ENCODE measurements at places on chromosomes 6 and 20.
A peak's percentile ranks its signal among the peaks of the same experiment; 100 is the strongest.

- no peak for DNase-seq
These were observed 587.2 kb downstream of the PRKN start for GRCh38 chr6:162140251-162140852.

GRCh38 chr6:16150098-16150497, 21.2 kb downstream of the MYLIP start:
- no peak for DNase-seq

- DNase-seq, result no peak
These were observed 9.6 kb downstream of the GATA5 start for GRCh38 chr20:62466072-62466760.

- peak; percentile 38 for DNase-seq
These were observed 50.0 kb downstream of the SYNJ2 start for GRCh38 chr6:158031381-158032353.

DNA sequence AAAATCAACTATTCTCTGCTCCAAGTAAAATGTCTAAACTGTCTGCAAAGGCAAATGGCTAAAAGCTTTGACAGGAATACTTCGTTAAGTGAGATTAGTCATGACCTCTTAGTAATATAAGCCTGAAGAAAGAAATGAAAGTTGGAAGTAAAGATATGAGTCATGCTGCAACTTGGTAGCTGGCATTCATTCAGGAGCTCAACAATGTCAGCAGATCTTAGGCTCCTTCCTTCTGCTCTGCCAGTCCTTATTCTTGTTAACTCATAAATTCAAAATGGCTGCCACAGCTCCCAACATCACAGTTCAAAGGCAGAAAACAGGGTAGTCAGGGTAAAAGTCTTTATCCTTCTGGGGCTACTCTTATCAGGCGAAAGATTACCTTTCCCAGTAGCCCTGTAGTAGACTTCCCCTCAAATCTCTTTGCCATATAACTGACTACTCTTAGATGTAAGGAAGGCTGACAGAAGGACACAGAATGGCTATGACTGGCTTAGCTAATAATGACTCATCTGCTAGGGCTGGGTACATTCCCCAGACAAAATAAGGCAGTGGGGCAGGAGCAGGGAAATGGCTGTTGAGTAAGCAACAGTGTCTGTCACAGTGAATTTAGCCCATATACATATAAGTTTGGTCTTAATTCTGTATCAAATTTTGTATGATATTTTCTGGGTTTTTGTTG, 24.4 kb upstream of the C6orf62 start:
- no peak for DNase-seq

- no peak for DNase-seq
These were observed 155.8 kb downstream of the GRM4 start for GRCh38 chr6:33990061-33990541.

- DNase-seq, result no peak
These were observed 424.2 kb upstream of the SLC35B3 start for GRCh38 chr6:8859501-8859900.

- no peak for DNase-seq
These were observed 11.9 kb downstream of the DIDO1 start for GRCh38 chr20:62914436-62914835.

GRCh38 chr6:23174781-23175361, 605.5 kb downstream of the HDGFL1 start:
- DNase-seq, result no peak

GRCh38 chr6:56146086-56146485, 101.3 kb downstream of the COL21A1 start:
- DNase-seq, result no peak

GRCh38 chr20:50409495-50409894, 100.7 kb upstream of the PTPN1 start:
- no peak for DNase-seq

DNA sequence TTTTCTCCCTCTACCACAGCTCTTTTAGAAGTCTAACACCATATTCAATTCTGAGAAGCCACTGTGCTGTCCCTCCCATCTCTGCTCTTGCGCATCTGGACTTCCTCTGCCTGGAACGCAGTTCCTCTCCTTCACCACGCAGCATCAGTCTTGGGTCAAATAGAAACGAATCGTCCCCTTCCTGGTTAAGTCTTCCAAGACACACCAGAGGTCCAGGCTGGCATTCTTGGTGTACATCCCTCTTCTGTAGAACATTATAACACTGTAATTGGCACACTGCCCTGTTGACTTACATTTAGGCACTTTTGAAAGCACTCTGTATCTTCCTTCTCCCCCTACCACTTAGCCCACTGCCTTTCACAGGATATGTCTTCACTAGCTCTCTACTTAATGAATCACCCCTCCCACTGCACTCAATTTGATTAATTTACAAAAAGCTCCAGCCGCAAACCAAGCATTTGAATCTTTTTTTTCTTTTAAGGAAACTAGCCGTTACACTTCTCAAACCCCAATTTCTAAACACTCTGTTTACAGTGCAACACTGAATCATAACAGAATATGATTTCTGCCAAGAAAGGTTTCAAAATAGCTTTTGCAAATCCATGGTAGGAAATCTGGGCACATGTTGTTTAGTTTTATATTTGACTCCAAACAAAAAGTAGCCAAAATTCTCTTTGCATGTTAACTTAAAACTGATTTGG, 140.8 kb upstream of the CARMIL1 start:
- DNase-seq, result peak; percentile 80

DNA sequence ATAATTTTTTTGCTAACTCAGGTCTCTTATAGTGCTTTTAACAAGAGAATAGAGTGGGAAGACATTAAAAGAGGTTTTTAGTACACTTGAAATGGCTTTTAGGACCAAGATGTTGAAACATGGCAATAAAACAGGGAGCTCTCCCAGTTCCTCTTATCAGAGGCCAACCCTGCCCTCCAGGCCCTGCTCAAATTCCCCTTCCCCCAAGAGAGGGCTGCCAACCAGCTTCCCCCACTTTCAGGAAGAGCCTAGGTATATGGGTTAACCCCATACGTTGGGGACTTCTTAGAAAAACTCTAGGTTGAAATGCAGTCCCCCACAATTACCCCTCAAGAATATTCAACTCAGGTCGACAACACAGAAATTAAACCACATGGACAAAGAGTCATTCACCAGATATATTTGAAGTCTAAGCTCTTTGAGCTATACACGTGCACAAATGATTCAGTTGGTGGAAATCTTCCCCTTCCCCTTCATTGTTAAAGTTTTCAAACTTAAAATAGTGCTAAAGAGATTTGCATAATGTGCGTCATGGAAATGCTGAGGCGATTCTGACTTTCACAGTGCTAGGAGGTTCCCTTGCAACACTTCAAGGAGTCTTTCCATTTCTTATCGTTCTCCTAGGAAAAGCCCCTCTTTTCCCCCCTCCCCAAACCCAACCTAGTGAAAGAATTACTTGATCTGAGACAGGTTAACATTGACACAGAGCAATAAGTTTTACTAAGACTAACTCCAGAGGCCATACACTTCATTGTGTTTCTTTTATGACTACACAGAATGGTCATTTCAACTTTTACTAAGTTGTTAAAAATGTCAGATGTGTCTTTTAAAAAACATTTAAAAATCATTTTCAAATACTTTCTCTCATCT, 49.8 kb upstream of the ENPP5 start:
- DNase-seq, result no peak

GRCh38 chr20:56400001-56400640, 7.7 kb downstream of the CSTF1 start:
- DNase-seq, result peak; percentile 80

DNA sequence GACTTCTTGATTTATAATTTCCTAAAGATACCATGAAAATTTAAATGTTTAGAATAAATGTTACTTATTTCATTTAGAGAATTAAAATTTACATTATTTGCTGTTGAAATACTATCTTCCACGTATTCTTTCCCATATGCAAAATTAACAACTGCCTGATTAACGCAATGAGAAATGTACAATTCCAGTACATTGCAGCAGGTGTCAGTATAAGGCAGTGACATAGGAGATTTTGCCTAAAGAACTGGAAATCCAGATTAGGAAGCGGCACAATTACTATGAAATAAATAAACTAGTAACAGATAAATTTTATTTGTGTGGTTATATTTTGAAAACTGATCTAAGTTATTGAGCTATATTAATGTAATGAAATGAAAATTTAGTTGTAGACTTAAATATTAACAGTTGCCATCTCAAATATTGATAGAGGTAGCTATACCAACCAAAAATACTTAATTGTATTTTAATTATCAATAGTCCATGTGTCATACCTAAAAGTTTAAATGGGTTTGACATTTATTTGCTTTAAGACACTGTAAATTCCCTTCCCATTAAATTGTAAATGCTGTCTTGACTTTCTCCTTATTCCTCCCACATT, 300.2 kb downstream of the UTRN start:
- peak; percentile 37 for DNase-seq

GRCh38 chr20:37355252-37356180, 9.6 kb downstream of the SRC start:
- no peak for DNase-seq

GRCh38 chr6:15504581-15505350, 158.1 kb downstream of the DTNBP1 start:
- no peak for DNase-seq

GRCh38 chr6:56346958-56347357, 99.6 kb upstream of the COL21A1 start:
- DNase-seq, result no peak

GRCh38 chr6:3484946-3485345, 28.1 kb upstream of the SLC22A23 start:
- no peak for DNase-seq

- no peak for DNase-seq
These were observed 967 bp downstream of the SMPDL3A start for GRCh38 chr6:122790028-122790422.

DNA sequence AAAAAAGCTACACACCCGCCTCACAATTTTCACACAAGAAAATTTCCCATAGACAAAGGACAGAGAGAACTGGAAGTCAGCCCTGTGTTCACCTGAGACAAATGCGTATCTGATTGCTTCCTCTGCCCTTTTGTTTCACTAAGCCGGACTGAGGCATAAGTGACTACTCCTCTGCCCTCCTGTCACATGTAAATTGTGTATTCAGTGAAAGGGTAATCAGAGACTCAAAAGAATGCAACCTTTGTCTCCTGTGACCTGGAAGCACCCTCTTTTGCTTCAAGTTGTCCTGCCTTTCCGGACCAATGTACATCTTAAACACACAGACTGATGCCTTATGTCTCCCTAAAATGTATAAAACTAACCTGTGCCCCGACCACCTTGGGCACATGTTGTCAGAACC, 483.8 kb upstream of the EYS start:
- DNase-seq, result no peak

DNA sequence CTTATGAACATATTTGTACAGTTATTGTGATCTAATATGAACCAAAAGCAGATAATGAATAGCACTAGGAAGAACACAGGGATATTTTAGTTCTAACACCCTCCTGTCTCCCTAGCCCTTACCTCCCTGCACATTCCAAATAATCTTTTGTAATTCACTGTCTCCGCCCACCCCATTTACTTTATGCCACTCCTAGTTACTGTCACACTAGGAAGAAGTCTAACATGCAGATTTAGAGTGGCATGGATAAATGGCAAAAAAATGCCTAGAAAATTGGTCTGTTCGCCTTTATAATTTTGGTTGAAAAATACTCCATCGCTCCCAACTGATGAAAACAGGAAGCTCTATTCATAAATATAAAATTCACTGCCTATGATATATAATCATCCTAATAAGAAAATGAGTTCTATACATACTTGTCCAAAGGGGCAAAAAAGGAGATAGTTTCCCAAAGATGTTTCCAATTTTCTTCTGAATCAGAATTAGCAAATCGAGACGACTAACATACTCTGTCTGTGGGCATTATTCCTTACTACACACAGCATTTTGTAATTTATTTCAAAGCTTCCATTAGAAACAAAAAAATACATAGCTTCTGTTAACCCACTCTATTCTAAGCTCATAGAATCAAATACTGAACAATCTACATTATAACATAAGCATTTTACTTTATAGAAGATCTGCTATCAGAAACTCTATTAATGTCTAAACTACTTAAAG, 1.3 kb upstream of the RUNX2 start:
- no peak for DNase-seq

DNA sequence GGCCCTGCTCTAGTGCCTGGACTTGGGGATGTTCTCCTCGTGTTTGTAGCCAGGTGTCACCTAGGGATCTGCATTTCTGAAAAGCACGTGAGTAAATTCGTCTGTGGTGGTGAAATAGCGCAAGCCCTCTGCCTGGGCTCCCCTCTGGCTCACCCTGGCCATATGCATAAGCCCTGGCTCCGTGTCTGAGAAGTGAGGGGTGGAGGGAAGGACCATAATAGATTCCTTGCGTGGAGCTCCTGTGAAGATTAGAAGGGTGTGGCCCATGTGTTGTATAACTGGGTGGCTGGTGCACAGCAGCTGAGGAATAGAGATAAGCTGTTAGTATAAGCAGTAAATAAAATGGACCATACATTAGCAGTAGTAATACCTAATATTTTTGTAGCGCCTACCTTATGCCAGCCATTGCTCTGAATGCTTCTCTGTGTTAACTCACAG, 4.8 kb downstream of the BCAS1 start:
- DNase-seq, result no peak

GRCh38 chr6:7589221-7589620, 777 bp upstream of the SNRNP48 start:
- no peak for DNase-seq

- DNase-seq, result no peak
These were observed 208.4 kb downstream of the PREX1 start for GRCh38 chr20:48619126-48620101.

GRCh38 chr6:110900028-110900598, 25.5 kb downstream of the AMD1 start:
- DNase-seq, result no peak

- no peak for DNase-seq
These were observed 539.3 kb upstream of the ID4 start for GRCh38 chr6:19297880-19298279.
